ENCODE measurements at places on chromosomes 4 and X. TPM values are rescaled to one million over a fixed set of nuclear protein-coding genes. Genes with fewer than 3 reads are reported as not detected.

VEGFC gene
- not detected for total RNA-seq

CENPVL2 gene
- total RNA-seq, result not detected

PHOX2B gene
- not detected for total RNA-seq

IL15 gene
- total RNA-seq, result 6.0 TPM

ZNF630 gene
- 3.4 TPM for total RNA-seq

TCEAL7 gene
- total RNA-seq, result not detected

FAM47E gene
- 0.85 TPM for total RNA-seq

DRP2 gene
- total RNA-seq, result not detected

- no peaks in the 10 kb centered on the region for H3K27me3 ChIP-seq
- no peak for DNase-seq
- no peak overlapping the region for H3K4me3 ChIP-seq
- no peaks in the 10 kb centered on the region for H3K4me1 ChIP-seq
These were observed 8.3 kb downstream of the ATXN3L start for GRCh38 chrX:13311560-13311959.

DNA sequence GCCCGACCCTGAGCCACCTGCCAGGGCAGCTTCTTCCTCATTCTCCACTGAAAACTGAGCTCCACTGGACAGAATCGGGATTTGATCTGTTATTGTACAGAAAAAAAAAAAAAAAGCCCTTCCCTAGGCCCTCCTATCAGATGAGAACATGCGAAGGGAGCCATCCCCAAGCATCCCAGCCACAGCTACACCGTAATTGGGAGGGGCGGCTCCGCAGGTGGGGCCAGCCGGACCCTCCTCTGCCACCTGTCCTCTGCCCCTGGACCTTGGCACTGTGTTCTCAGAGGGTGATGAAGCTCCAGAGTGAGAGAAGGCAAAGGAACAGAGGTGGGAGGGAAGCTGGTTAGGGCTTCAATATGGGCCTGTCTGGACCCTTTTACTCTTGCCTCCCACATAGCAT lies 240.0 kb upstream of the PSAPL1 start:
- no peak overlapping the region for H3K27ac ChIP-seq
- no peak overlapping the region for H3K4me3 ChIP-seq
- H3K27me3 ChIP-seq, result no peaks in the 10 kb centered on the region
- no peaks in the 10 kb centered on the region for H3K36me3 ChIP-seq
- DNase-seq, result no peak

- H3K27me3 ChIP-seq, result no peaks in the 10 kb centered on the region
- no peaks in the 10 kb centered on the region for H3K36me3 ChIP-seq
- H3K27ac ChIP-seq, result no peak overlapping the region
- H3K4me1 ChIP-seq, result no peaks in the 10 kb centered on the region
- no peak for DNase-seq
These were observed 178.5 kb downstream of the PAPSS1 start for GRCh38 chr4:107541511-107541910.

DNA sequence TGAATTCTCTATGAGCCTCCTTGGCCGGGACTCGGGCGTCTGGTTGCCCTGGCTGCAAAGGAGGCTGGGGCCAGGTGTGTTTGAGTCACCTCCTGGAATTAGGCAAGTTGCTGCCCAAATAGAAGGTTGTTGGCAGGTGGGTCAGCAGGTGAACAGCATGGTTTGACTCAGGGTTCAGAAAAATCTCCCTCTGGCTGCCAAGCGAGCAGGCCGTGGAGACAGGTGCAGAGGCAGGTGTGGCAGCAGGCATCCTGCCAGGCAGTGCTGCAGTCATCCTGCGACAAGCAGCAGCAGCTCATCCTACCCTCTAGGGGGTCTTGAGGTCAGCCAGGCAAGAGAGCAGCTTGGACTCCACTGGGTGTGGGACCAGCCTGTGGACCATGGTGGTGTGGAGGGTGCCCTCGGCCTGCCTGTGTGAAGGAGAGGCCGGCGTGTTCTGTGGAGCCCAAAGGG lies 8.2 kb downstream of the MSANTD1 start:
- no peak overlapping the region for H3K4me3 ChIP-seq
- no peak overlapping the region for H3K27ac ChIP-seq
- H3K4me1 ChIP-seq, result no peaks in the 10 kb centered on the region
- H3K27me3 ChIP-seq, result no peaks in the 10 kb centered on the region

GRCh38 chrX:981791-982626 lies 230.4 kb downstream of the CRLF2 start:
- no peaks in the 10 kb centered on the region for H3K36me3 ChIP-seq
- DNase-seq, result no peak
- H3K27me3 ChIP-seq, result peaks cover 2% of the 10 kb centered on the region
- no peak overlapping the region for H3K4me3 ChIP-seq
- H3K27ac ChIP-seq, result no peak overlapping the region

DNA sequence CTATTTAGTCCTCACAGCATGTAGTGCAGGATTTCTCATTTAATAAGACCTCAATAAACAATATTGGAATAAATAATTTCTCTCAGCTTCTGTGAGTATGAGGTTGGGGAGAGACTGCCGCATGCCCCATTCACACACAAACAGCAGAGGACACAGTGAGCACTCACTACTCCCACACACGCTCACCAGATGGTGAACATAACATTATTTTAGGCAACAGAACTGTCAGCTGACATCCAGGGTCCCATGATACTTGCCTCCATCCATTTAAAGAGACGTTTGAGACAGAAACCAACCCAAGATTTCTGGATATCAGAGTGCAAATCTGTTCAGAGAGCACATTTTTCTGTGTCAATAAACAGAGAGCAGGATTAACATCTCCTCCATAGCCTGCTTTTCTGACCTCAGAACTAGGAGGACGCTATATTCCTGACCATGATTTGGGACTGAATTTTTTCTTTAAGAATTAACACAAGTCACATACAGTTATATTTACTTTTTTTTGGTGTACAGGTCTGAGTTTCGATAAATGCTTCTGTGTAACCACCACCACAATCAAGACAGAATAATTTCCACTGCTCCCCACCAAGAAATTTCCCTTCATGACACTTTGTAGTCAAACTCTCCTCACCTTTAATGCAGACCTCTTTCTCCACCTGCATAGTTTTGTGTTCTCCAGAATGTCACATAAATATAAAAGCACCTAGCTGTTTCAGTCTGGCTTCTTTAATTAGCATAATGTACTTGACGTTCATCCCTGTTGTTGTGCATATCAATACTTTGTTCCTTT lies 16.7 kb downstream of the GPRIN3 start:
- no peak overlapping the region for H3K4me3 ChIP-seq
- no peak for DNase-seq
- H3K4me1 ChIP-seq, result peaks cover 42% of the 10 kb centered on the region
- no peaks in the 10 kb centered on the region for H3K27me3 ChIP-seq
- peak overlapping the region; percentile 66 for H3K27ac ChIP-seq
- peaks cover 3% of the 10 kb centered on the region for H3K36me3 ChIP-seq

DNA sequence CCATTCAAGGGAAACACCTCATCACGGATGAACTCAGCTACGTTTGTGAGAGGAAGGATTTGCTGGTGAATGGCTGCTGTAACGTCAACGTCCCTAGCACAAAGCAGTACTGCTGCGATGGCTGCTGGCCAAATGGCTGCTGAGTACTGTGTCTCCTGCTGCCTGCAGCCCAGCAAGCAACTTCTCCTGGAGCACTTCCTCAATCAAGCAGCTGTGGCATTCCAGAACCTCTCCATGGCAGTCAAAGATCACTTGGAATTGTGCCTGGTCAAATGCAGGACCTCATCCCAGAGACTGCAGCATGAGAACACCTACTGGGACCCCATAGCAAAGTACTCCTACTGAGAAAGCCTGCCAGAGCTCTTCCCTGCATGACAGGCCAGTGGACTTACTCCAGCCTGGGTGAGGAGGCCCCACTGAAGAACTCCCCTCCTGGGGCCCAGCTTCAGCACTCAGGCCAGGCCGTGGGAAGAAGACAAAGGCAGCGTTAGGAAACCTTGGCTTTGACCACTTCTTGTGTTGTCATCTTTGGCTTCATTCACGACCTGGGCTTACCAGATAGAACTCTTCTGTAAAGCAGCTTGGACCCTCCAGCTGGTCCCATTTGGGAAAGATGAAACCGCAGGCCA lies 244.3 kb downstream of the RBMX2 start:
- H3K4me3 ChIP-seq, result no peak overlapping the region
- H3K27me3 ChIP-seq, result no peaks in the 10 kb centered on the region
- no peak for DNase-seq
- H3K27ac ChIP-seq, result no peak overlapping the region
- no peaks in the 10 kb centered on the region for H3K36me3 ChIP-seq

- DNase-seq, result no peak
- H3K4me1 ChIP-seq, result no peaks in the 10 kb centered on the region
- no peak overlapping the region for H3K4me3 ChIP-seq
- H3K36me3 ChIP-seq, result no peaks in the 10 kb centered on the region
- no peak overlapping the region for H3K27ac ChIP-seq
- H3K27me3 ChIP-seq, result no peaks in the 10 kb centered on the region
These were observed 357.5 kb downstream of the RAPGEF2 start for GRCh38 chr4:159460371-159460770.

GRCh38 chr4:24809815-24810405 lies 14.5 kb downstream of the SOD3 start:
- no peak overlapping the region for H3K4me3 ChIP-seq
- no peak overlapping the region for H3K27ac ChIP-seq
- no peaks in the 10 kb centered on the region for H3K27me3 ChIP-seq
- no peak for DNase-seq
- no peaks in the 10 kb centered on the region for H3K36me3 ChIP-seq
- H3K4me1 ChIP-seq, result no peaks in the 10 kb centered on the region

DNA sequence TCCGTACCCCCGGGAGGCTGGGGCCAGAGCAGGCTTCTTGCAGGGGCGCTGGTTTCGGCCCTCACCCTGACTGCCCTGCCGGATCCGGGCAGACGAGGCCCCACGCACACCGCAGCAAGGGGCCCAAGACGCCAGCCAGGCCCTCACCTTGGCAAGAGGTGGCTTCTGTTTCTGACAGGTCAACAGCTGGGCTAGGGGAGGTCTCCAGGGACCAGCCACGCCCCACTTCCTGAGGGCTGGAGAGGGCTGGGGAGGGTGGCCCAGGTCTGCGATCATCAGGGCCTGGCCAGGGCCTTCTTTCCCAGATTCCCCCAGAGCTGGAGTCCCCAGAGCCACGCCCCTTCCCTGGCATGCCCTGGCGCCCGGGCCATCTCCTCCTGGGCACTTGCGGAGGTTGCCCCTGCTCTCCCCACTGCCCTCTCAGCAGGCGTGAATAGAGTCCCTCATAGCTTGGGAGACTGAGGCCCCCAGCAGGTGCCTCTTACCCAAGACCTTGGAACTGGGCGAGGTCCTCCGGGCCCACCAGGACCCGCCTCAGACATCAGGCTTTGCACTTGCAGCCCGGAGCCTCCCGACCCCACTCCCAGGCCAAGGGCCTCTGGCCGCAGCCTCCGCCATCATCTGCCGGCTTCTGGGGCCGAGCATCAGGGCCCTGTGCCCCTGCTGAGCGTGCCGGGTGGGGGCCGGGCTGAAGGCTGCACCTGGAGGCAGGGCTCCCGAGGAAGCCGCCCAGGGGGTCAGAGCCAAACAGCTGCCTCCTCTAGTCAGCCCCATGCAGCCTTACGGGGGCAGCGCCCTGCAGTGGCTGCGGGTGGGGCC lies 6.3 kb upstream of the FGFR3 start:
- no peak overlapping the region for H3K27ac ChIP-seq
- H3K4me1 ChIP-seq, result no peaks in the 10 kb centered on the region
- no peaks in the 10 kb centered on the region for H3K36me3 ChIP-seq
- no peak overlapping the region for H3K4me3 ChIP-seq

GRCh38 chr4:183240581-183241321 lies 79.3 kb downstream of the CLDN22 start:
- no peak overlapping the region for H3K27ac ChIP-seq
- H3K36me3 ChIP-seq, result no peaks in the 10 kb centered on the region
- no peak for DNase-seq
- H3K4me3 ChIP-seq, result no peak overlapping the region

- H3K36me3 ChIP-seq, result no peaks in the 10 kb centered on the region
- no peaks in the 10 kb centered on the region for H3K27me3 ChIP-seq
- H3K4me3 ChIP-seq, result no peak overlapping the region
- no peak for DNase-seq
- H3K27ac ChIP-seq, result no peak overlapping the region
These were observed 81.0 kb downstream of the SORBS2 start for GRCh38 chr4:185730849-185731608.

GRCh38 chrX:132843363-132843762 lies 115.1 kb downstream of the HS6ST2 start:
- H3K27me3 ChIP-seq, result no peaks in the 10 kb centered on the region
- H3K36me3 ChIP-seq, result no peaks in the 10 kb centered on the region
- H3K27ac ChIP-seq, result no peak overlapping the region
- H3K4me3 ChIP-seq, result no peak overlapping the region
- no peaks in the 10 kb centered on the region for H3K4me1 ChIP-seq

- no peaks in the 10 kb centered on the region for H3K27me3 ChIP-seq
- H3K4me3 ChIP-seq, result no peak overlapping the region
- no peak overlapping the region for H3K27ac ChIP-seq
- no peaks in the 10 kb centered on the region for H3K36me3 ChIP-seq
- peaks cover 8% of the 10 kb centered on the region for H3K4me1 ChIP-seq
These were observed 4.6 kb upstream of the GPR34 start for GRCh38 chrX:41684138-41684537.

DNA sequence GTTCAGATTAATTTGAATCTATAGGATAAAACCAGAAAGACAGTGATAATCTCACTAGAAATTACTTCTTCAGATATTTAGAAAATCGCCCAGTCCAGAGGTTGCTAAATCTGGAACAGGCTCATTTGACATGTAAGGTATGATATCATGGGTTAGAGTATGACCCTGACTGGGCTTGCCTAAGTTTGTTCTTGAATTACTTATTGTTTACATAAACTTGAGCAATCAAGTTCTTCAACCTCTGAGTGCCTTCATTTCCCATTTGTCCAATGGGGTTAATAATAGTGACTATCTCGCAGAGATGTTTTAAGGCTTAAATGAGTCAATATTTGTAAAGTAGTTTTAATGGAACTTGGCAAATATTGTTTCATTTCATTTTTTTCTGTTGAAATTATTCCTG lies 1947.6 kb upstream of the IGFBP7 start:
- no peaks in the 10 kb centered on the region for H3K27me3 ChIP-seq
- H3K4me1 ChIP-seq, result no peaks in the 10 kb centered on the region
- no peak overlapping the region for H3K27ac ChIP-seq
- no peak for DNase-seq

GRCh38 chr4:75666299-75666698 lies 6.9 kb downstream of the G3BP2 start:
- no peak overlapping the region for H3K4me3 ChIP-seq
- H3K36me3 ChIP-seq, result peaks cover 12% of the 10 kb centered on the region
- no peak for DNase-seq
- H3K27me3 ChIP-seq, result no peaks in the 10 kb centered on the region
- H3K27ac ChIP-seq, result no peak overlapping the region

GRCh38 chrX:1475881-1476280 lies 23.2 kb upstream of the ASMTL start:
- H3K4me3 ChIP-seq, result no peak overlapping the region
- no peaks in the 10 kb centered on the region for H3K27me3 ChIP-seq
- H3K4me1 ChIP-seq, result peaks cover 64% of the 10 kb centered on the region
- H3K36me3 ChIP-seq, result peaks cover 10% of the 10 kb centered on the region
- no peak overlapping the region for H3K27ac ChIP-seq
- peak; percentile 4 for DNase-seq

- peaks cover 13% of the 10 kb centered on the region for H3K4me1 ChIP-seq
- H3K36me3 ChIP-seq, result no peaks in the 10 kb centered on the region
- H3K27me3 ChIP-seq, result no peaks in the 10 kb centered on the region
- H3K27ac ChIP-seq, result no peak overlapping the region
- no peak overlapping the region for H3K4me3 ChIP-seq
- DNase-seq, result no peak
These were observed 29.9 kb downstream of the ELF2 start for GRCh38 chr4:139146926-139147629.
